ENCODE measurements at places on chromosomes 3 and 15.

DNA sequence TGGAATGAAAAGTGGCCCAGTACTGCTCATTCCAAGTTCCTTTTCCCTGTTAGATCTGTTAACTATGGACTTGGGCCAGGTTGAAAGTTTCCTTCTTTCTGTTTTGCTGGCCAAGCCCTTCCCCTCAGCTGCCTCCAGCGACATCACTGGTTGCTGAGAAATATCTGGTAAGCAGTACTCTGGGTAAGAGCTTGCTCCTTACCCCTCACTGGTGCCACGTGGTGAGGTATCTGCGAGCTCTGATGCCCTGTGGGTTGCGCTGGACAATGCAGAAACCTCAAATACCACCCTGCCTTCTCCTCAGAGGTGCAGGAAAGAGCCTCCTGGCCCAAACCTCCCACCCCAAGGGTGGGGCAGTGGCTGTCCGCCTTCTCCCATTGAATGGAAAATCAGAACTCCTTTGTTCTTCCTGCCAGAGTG, 42.9 kb upstream of the APH1B start:
- no peak for DNase-seq

- DNase-seq: no peak
Measured at GRCh38 chr3:193782747-193783146, 189.7 kb downstream of the OPA1 start.

DNA sequence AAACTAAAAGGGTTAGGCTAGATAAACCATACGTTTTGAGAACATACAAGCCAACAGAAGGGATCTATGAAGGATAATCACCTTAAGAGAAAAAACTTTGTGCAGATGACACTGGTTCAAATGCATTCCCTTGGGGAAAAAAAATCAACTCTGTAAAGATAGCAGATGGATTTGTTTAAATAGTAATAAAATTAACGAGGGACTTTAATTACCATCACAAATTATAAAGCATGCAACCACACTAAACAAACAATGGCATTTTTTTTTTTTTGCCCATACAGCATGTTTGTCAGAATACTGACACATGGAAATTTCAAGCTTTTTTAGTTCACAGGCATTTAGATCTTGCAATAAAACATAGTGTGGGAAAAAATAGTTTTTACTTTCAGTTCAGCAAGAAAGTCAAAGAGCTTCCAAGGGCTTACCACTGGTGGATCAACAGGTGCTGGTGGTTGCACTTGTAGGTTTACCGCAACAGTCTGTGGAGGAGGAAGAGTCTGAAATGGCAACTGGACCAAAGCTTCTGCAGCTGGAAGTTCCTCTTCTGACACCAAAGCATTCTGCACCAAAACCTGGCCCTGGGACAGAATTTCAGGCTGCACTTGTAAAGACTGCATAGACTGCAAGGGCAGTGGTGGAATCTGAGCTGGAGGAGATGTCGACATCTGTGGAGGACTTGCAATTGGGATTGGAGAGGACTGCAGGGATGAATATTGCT, 53.1 kb downstream of the PHC3 start:
- no peak for DNase-seq

GRCh38 chr3:149339931-149340309, 6.5 kb upstream of the TM4SF18 start:
- peak; percentile 97 for DNase-seq

DNA sequence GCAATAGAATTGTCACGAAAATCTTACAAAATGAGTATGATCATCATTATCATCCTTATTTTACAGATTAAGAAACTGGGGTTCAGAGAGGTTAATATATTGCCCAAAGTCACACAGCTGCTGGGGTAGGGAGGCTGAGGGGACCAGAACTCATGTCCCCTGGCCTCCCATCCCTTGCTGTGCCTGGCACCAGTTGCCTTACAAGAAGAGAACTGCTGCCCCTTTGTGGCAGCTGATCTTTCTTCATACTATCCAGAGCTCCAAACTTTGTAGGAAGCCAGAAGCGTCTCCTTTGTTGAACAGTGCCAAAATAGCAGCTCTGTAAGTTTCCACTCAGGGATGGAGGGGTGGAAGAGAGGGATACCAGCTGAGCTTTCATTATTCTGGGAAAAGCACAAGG, 236.8 kb upstream of the TBC1D5 start:
- DNase-seq: no peak

GRCh38 chr3:125645616-125646015, 50.3 kb upstream of the OSBPL11 start:
- no peak for DNase-seq

- peak; percentile 68 for DNase-seq
Measured at GRCh38 chr15:66798426-66799061, 96.5 kb downstream of the SMAD6 start.

GRCh38 chr3:37625051-37625450, 236.6 kb upstream of the CTDSPL start:
- DNase-seq: no peak

- no peak for DNase-seq
Measured at GRCh38 chr3:17261627-17262369, 377.0 kb downstream of the PLCL2 start.

DNA sequence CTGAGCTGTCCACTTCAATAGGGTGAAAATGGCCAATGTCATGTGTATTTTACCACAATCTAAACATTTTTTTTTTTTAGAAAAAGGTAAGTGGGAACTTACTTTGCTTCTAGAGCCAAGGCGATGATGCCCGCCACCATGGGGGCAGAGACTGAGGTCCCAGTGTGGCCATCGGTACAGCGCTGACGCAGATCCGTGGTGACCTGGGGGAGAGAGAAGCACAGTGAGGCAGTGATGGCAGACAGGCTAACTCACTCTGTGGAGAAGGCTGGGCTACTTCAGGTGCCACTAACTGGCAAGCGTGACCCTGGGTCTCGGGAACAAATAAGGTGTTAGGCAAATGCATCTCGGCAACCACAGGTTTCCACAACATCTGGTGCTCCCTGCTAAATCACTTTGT, 94.3 kb upstream of the SNRPA1 start:
- DNase-seq: no peak

- DNase-seq: peak; percentile 70
Measured at GRCh38 chr3:143998266-143998665, 26.6 kb downstream of the DIPK2A start.

- DNase-seq: no peak
Measured at GRCh38 chr3:34213478-34213877, 415.0 kb downstream of the PDCD6IP start.

GRCh38 chr3:121998611-121999473, 23.2 kb downstream of the ILDR1 start:
- DNase-seq: no peak

- DNase-seq: no peak
Measured at GRCh38 chr3:197447057-197447456, 108.7 kb downstream of the BDH1 start.

DNA sequence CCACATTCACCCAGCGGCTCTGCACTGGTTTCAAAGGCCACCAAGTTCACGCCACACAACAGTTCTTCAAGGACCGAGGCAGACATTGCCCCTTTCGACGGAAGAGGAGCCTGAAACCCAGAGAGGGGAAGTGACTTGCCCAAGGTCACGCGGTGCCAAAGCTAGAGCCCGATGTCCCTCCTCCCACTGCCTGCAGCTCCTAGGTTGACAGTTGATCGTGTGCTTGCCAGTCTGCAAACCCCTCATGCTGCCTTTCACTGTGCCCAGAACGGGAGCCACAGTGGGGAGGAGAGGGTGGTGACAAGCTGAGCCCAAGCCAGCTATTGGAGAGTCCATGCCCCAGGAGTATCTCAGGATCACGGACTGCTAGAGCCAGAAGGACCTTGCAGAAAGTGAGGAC, 230.9 kb downstream of the XXYLT1 start:
- DNase-seq: no peak

GRCh38 chr15:28915935-28916334, 30.2 kb downstream of the APBA2 start:
- no peak for DNase-seq

DNA sequence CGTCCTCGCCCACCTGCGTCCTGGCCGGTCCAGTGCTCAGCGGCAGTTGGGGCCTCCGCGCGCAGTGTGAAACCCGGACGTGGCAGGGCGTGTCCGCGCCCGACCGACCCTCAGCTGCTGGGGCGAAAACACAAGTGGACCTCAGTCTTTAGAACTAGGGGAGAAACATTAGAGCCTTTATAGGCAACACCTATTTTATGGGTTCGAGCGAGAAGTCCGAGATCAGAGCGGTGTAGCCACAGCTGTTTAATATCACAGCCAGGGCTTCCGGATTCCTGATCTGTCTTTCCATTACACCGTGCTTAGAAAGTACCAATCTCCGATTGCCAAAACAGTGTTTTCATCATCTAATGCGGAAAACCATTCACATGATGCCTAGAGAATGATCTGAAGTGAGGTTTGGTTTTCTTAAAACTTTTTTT, 506 bp downstream of the RAD51 start:
- no peak for DNase-seq

DNA sequence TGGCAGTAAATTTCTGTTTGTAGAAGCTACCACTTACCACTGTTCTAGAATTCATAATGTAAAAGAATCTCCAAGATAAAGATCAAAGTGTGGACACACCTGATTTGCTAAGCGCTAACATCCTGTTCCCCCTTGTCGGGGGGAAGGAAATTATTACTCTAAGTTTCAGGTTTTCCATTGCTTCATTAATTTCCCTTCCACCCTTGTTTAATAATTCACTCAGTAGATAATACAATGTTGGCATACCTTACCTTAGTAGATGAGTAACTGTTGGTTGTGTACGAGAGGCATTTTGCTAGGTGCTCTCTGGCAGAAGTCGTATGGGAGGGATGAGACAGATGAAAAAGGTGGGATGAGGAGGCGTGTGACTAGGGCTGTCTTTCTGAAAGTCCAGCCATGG, 641.2 kb upstream of the ARRDC4 start:
- no peak for DNase-seq

- DNase-seq: no peak
Measured at GRCh38 chr15:77019521-77020331, 24.8 kb downstream of the PSTPIP1 start.

DNA sequence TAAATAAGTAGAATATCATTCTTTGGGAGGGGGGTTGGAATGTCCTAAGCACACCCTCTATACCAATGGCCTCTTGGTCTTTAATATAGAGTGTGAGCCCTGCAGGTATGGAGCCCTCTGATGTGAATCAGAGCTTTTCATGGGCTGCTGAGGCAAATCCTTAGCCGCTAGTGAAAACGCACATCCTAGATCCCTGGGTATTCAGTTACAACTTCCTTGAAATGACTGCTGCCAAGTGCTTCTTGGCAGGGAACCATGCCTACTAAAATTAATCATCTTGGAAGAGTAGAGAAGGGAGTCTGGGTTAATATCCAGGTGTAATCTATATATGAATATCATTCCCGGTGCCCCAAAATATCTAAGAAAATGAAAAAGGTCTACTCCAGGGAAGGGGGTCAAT, 109.1 kb downstream of the POLQ start:
- DNase-seq: no peak

GRCh38 chr15:97684249-97684648, 276.3 kb upstream of the ARRDC4 start:
- no peak for DNase-seq

- no peak for DNase-seq
Measured at GRCh38 chr15:75725006-75725718, 12.5 kb upstream of the CSPG4 start.

DNA sequence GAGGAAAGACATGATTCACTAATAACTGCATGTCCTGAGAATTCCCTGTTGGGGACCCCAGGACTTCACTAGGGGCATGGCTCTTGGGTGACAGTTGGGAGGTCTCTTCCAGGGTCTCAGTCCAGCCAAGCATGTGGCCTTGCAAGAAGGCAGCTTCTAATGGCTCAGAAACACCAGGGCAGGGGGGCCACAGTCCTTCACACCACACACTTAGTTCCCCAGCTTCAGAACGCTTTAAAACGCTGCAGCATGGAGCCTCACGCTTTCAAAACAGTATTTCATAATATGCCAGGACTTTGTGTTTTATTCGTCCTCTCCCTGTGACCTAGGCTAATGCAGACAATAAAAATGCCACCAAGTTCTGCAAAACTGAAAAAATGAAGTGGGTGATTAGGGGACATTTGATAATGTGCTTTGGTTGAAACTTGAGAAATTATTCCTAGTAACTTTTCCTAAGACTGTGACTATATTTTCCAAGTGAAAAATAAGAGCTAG, 48.4 kb upstream of the LIMD1 start:
- DNase-seq: no peak
